Panc1 (cell line): ENCODE measurements at places on chromosomes 6 and 20. TPM values are rescaled to one million over a fixed set of nuclear protein-coding genes. Genes with fewer than 3 reads are reported as not detected.

- H3K27ac ChIP-seq, result peak overlapping the region; percentile 61
- H3K27me3 ChIP-seq, result no peaks in the 10 kb centered on the region; the same call in 1 of the 2 replicates
- peaks cover 11% of the 10 kb centered on the region; the same call in 1 of the 2 replicates for H3K4me1 ChIP-seq
- H3K4me3 ChIP-seq, result peak overlapping the region; percentile 56
- no peaks in the 10 kb centered on the region for H3K36me3 ChIP-seq
Measured at GRCh38 chr6:143536461-143536865, 24.9 kb upstream of the FUCA2 start.

- no peak for DNase-seq
- no peaks in the 10 kb centered on the region for H3K27me3 ChIP-seq
- H3K27ac ChIP-seq, result peak overlapping the region; percentile 93
- H3K36me3 ChIP-seq, result no peaks in the 10 kb centered on the region
- H3K4me3 ChIP-seq, result no peak overlapping the region; the same call in 1 of the 2 replicates
- H3K4me1 ChIP-seq, result peaks cover 21% of the 10 kb centered on the region
Measured at GRCh38 chr20:58016779-58017178, 211.7 kb downstream of the ANKRD60 start.

SLC52A3 gene
- 6.4 TPM for total RNA-seq

EYA2 gene
- 1.9 TPM for total RNA-seq

ARMC2 gene
- 9.3 TPM for total RNA-seq

TMEM217 gene
- 4.0 TPM for total RNA-seq

VGLL2 gene
- not detected for total RNA-seq
